Cardiac septum (tissue), 1 donor: ENCODE measurements at places on chromosomes 16 and 17. TPM values are rescaled to one million over a fixed set of nuclear protein-coding genes. Genes with fewer than 3 reads are reported as not detected.

CIAPIN1 gene
- total RNA-seq = 60.1 TPM

MT1M gene
- 1.1 TPM for total RNA-seq

TBC1D3D gene
- total RNA-seq = 0.35 TPM

SLC22A31 gene
- total RNA-seq = not detected

HNF1B gene
- total RNA-seq = not detected

DNA sequence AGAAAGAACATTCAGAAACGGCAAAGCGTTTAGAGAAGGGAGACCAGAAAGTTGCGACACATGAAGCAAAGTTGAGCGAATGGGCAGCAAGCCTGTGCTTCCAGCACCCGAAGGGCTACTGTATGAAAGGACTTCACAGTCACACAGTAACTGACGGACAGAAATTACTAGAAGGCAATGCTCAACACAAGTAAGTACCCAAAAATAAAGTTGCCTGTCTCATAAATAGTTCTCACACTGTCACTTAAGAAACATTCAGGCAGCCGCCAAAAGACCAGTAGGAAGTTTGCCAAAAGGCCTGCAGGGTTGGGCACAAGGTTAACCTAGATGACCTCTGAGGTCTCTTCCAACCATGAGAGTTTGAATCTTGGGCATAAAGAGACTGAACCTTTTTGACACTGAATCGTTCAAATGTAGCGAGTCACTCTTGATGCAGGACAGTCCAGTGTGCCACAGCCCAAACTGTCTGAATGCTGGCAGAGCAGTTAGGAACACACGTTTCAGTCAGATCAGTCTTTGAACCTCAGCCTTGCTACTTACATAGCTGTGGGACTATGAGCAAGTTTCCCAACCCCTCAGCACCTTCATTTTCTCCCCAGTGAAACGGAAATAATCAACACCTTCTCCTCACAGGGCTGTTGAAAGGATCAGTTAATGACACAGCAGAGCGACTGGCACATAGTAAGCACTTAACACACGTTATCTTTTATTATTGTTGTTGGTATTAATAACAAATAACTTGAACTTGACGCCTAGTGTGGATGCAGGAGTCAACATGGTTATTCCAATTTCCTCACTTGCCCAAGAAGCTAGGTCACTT lies 10.4 kb downstream of the NCBP3 start:
- no peak for DNase-seq

DNA sequence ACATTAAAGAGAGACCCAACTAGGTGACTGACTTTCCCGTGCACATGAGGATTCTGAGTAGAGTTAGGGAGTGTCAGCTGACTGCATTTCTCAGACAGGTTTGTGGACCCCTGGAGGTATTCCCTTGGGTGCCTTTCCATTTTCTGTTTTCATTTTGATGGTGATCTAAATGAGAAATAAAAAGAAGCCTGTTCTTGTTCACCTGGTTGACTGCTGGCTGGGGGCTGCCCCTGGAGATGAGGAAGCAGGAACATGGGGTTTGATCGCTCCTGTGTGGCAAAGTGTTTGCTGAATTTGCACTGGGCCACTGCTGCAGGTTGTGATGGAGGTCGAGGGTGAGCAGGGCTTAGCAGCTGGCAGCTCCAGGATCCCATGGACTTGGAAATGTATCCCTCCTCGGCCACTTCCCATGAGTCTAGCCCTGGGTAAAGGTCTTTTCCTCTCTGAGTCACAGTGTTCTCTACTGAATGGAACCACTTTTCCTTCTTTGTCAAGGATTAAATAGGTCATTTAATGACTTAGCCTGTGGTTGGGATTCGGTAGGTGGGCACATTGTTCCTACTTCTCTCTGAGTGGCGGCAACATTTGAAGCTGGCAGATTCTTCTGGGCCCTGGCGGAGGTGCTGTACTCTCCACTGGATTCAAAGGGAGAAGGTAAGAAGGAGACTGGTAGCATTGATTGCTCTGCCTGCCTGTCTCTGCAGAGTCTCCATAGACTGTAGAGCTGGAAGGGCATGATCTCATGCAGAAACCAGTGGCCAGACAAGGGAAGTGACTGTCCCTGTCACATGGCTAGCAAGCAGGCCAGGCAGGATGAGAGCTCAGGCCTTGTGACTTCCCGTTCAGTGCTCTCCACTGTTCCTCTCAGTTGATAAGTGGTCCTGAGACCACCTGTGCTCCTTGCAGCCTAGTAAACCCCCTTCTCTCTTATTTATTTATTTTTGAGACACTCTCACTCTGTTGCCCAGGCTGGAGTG lies 17.9 kb downstream of the SNX29 start:
- peak; percentile 85 for DNase-seq

GRCh38 chr17:77497578-77497934 lies 356.8 kb downstream of the SEC14L1 start:
- DNase-seq = peak; percentile 41

DNA sequence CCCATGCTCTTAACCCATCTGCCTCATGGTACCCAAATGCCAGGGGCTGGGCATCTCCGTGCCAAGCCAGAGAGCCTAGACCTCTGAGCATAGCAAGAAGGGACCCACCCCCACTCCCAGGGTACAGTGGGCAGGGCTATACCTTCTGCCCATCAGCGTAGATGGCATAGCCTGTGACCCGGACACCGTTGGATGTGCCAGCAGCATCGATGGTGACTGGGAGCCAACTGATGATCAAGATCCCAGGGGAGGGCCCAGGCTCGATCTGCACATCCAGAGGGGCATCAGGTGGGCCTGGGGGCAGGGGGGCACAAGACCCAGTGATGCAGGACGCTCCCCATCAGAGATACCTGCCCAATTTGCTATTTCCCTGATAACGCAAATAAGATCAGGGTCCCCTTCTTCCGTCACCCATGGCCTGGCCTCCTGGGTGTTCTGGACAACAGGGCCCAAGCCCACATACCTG lies 17.1 kb downstream of the TSPOAP1 start:
- DNase-seq = peak; percentile 64
